Kidney tubule cell (primary cell): ENCODE measurements at places on chromosomes 1 and 21.

DNA sequence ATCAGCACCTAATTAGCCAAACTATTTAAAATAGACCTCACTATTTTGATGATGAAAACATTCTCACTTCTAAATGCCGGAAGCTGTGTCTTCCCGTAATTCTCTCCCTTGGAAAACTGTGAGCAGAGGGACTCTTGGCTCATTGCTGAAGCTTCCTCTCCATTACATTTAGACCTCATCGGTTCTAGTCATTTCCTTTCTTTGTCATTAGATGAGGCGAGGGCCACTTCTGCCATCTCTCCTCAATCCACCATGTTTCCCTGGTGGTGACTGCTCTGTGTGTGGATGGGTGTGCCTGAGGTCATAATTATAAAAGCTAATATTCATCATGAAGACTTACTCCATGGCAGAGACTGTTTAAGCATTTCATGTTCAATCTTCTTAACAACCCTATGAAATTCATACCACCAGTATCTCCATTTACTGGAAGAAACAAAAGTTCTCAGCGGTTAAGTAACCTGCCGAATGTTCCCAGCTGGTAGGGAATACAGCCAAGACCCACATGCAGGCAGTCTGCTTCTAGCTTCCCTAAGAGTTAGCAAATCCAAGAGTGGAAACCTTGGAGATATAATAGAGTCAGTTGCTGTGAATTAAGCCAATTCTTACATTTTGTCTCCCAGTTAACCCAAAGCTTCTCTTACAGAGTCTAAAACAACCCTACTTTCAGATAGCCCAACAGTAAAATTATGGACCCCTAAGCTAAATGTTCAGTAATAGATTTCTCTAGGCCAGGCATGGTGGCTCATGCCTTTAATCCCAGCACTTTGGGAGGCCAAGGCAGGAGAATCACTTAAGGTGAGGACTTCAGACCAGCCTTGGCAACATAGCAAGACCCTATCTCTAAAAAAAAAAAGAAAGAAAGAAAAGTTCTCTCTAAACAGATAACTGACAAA, 156.2 kb downstream of the ZBTB18 start:
- no peak for DNase-seq

- no peak for DNase-seq
These were observed 393 bp downstream of the BLZF1 start for GRCh38 chr1:169368406-169368769.

GRCh38 chr21:46057710-46058241, 40.1 kb upstream of the COL6A2 start:
- DNase-seq, result no peak

DNA sequence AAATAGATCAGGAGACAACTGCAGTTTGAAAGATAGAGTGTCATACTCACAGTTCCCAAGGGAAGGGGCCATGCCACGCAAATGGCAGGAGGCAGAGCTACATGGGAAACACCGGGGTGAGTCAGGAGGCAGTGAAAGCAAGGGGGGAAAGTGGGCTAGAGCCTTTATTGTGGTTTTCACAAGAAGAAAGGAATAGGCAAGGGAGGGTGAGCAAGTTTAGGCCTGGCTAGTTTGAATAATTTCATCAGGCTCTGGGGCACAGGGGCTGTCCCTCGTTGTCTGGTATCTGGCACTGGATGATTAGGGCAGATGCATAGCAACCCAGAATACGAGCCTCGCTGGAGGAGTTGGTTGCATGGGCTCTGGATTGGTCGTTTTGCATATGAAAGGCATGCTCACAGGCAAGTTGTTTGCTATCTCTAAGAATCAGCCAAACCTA, 17.0 kb upstream of the ITLN2 start:
- no peak for DNase-seq

DNA sequence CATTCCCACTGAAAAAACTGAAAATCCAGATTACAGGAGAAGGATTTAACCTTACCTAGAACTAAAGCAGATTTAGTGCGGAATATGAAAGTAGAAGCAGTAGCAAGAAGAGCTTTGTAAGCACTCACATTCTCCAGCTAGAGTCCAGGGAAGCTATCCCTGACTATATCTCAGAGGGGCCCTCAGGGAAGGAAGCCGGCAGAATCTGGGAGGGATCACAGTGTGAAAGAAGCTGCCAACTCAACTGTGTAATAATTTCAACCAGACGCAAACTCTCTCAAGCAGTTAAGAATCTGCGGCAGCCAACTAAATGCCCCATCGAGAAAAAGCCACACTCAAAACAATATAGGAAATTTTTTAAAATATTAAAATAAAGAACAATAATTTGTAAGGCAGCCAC, 163.8 kb downstream of the EIF4G3 start:
- peak; percentile 33 for DNase-seq

- no peak for DNase-seq
These were observed 30.7 kb downstream of the EIF2D start for GRCh38 chr1:206581571-206581981.

- no peak for DNase-seq
These were observed 6.7 kb downstream of the SLC19A1 start for GRCh38 chr21:45535341-45536081.

DNA sequence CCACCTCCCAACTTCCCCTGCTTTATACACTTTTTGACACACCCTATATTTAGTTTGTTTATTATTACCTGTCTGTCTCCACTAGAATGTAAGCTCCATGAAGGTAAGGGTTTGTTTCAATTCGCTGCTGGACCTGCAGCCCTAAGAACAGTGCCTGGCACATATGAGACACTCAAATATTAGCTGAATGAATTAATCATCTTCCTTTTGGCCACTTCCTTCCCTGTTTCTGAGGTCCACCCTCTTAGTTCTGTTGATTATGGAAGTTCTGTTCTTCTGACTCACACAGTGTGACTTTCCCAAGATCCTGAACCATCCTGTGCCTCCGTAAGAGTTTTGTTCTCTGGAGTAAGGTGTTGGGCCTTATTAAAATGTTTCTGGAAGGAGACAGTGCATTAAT, 40.4 kb upstream of the GJA5 start:
- DNase-seq, result peak; percentile 28

GRCh38 chr1:243213045-243213787, 41.9 kb downstream of the CEP170 start:
- no peak for DNase-seq

GRCh38 chr1:202105571-202106339, 17.0 kb upstream of the GPR37L1 start:
- DNase-seq, result peak; percentile 97

- DNase-seq, result no peak
These were observed 197.6 kb downstream of the BACH1 start for GRCh38 chr21:29496337-29496736.
